ENCODE measurements at places on chromosomes 16 and 17. TPM values are rescaled to one million over a fixed set of nuclear protein-coding genes. Genes with fewer than 3 reads are reported as not detected.

DNA sequence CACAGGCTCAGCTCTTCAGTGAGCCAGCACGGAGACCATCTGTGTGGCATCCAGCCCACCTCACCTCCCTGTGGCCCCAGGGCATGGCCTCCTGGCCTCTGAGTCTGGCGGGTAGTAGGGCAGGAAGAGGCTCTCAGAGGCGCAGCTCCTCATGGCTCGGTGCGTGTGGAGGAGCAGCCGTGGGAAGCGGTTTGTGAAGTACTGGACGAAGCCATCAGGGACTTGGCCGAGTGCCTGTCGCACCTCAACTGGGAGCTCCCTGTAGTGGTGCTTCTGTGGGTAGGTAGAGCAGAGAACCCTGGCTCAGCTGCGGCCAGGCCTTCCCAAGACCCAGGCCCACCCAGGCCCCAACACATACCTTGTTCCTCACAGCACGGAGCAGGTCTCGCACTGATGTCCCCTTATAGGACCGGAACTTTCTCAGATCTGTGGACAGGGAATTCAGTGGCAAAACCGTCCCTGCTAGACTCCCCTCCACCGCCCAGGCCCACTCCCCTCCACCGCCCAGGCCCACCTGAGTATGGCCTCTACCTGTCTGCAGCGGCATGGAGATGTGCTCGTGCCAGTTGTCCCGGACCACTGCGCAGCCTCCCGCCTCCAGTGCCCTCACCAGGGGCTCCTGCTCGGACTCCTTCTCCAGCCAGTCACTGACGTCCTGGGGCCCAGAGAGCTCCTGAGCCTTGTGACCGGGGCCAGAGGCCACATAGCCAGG, 12.2 kb downstream of the PLK1 start:
- DNase-seq, result no peak

CD300LB gene
- total RNA-seq, result not detected

- DNase-seq, result peak; percentile 47
These were observed 18.5 kb upstream of the NTN1 start for GRCh38 chr17:9002606-9003354.

ABCA9 gene
- 0.09 TPM for total RNA-seq

SPIRE2 gene
- 7.7 TPM for total RNA-seq

- peak; percentile 66 for DNase-seq
These were observed 560 bp downstream of the RAI1 start for GRCh38 chr17:17681744-17682292.

EVPLL gene
- total RNA-seq, result not detected

DNA sequence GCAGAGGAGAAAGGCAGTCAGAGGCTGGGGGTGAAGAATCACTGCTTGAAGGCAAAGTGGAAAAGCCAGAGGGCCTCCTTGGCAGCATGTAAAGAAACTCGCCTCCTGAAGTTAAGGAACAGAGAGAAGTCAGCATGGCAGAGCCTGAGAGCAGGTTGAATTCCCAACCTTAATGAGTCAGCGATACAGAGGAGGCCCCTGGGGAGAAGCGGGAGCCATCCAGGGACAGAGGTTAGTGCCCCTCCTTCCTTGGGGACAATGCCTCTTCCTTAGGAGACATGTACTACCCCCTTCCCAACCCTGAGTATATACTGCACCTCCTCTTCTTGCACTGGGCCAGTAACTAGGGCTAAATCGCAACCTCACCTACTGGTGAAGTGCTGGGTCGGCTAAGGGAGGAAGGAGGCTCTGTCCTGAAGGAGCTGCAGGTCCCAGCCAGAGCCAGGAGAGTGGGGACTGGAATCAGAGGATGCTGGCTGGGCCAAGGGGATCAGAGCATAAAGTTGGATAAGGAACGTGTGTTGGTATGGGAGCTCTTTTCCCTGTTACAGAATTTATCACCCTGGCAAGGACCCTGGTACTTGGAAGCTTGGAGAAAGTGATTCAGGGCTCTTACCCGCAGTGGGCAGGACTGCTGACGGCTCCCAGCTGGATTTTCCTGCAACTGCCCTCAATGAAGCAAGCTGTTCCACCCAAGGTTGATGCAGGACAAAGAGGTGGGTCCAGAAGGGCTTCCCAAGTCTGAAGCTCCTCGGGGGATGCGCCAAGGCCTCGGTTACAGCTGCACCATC, 5.4 kb upstream of the AANAT start:
- no peak for DNase-seq

SF3B3 gene
- total RNA-seq, result 117 TPM

- peak; percentile 73 for DNase-seq
These were observed 49.8 kb downstream of the WDR45B start for GRCh38 chr17:82598256-82599119.

DNA sequence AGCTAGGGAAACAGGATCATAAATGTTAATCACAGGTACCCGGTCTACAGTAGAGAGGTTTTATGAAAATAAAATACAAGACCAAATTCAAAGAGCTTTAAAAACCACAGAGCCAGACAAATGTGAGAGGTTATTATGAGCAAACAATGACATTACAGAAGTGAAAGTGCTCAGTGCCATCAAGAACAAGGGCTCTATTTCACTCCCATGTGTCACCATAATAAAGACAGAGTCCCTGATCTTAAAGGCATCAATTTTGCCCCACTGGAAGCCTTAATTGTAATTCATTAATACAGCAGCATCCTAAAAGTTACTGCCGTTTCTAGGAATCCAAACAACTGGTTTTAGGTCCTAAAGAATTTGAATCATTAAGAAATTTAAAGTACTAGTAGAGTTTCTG, 43.7 kb upstream of the CDRT4 start:
- no peak for DNase-seq

CLEC3A gene
- not detected for total RNA-seq

SLC2A4 gene
- total RNA-seq, result 0.06 TPM

DNA sequence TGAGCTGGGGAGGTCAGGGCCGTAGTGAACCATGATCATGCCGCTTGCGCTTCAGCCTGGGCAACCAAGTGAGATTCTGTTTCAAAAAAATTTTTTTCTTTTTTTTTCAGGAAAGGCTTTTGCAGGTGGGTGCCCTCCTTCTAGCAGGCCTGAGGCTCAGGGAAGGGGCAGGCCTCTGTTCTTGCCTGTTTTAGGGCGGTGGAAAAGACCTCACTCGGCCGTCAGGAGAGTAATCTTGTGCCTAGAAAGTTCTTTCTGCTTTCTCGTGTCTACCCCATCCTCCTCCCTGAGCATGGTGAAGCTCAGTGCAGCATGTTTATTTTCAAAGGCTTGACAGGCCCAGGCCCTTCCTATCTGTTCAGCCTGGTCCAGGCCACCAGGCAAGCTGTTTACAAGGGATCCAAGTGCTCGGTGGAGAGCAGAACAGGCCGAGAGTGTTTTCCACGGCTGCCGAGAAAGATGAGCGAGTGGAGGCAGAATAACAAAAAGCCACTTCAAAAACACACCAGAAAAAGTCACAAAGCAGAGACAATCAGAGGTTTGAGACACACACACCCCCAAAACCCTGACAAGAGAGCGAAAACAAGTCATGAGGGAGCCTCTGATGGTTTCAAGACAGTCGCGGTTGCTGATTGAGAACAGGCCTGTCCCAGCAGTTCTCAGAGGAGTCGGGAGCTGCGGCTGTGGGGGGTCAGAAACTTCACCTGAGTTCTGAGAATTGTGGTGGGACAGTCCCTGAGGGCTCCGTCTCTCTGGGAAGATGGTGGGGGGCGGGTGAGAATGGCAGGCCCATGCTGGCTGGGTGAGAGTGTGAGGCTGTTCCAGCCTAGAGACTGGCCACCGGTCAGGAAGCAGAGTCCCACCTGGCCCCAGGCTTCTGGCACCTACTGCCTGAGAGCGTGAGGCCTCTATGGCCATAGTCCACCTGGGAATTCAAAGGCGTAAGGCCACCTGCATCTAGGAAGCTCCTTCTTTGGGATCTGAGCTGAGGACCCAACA, 37.5 kb upstream of the CCR7 start:
- DNase-seq, result no peak

KRTAP2-2 gene
- not detected for total RNA-seq

DNA sequence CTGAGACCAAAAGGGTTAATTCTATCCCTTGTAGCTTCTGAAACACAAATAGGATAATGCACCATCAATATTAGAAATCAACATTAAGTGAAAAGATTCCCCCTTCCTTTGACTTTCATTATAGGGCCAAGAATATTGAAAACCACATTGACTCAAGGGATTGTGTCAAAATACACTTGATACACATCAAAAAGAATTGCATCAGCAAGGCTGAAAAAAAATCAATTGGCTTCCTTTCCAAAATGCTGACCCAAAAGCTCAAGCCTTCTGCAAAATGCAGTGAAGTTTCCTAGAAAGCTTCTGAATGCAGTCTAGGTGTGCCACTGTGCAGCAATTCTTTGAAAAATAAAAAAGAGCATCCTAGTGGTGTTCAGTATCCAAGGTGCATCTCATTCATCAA, 674.4 kb downstream of the TOX3 start:
- no peak for DNase-seq

- no peak for DNase-seq
These were observed 18.7 kb downstream of the ARL2BP start for GRCh38 chr16:57263541-57264351.

PPP1R27 gene
- total RNA-seq, result not detected

TAT gene
- not detected for total RNA-seq

- no peak for DNase-seq
These were observed 5.4 kb downstream of the SLC12A3 start for GRCh38 chr16:56870276-56870888.

- DNase-seq, result no peak
These were observed 242.6 kb upstream of the GSE1 start for GRCh38 chr16:85370543-85370880.

DNA sequence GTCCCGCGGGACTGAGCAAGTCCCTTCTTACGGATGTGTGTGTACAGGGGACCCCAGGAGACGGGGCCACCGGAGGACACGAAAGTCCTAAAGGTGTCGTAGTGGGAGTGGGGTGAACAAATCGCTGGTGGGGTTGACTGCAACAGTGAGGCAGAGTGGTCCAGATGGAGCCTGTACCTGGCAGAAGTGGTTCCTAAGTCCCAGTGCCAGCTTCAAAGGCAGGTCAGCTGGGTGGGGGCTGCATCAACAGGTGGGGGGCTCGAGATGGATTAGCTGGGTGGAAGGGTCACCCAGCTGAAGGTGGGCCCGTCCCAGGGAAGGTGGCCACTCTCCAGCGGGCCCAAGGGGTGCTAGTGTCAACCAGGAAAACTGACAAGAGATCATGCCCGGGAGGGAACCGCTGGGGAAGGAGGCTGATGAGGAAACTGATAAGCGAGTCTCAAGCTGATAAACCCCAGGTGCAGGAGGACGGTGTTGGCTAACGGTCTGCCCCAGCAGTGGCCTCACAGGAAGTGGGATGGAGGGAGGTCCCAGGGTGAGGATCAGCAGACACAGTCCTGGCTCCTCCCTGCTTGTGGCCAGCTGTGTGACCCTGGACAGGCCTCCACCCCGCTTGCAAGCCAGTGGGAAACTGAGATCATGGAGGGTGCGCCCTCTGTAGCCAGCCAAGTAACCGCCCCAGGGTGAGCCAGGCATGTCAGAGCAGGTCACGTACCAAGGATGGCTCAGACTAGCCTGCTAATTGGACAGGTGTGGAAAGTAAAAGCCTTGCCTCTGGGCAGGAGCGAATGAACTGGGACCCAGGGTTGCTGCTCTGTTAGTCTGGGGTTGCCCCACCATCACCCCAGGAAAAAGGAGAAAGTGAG, 1.0 kb downstream of the ORAI3 start:
- DNase-seq, result no peak

NTN1 gene
- 7.1 TPM for total RNA-seq

TERB1 gene
- not detected for total RNA-seq

- DNase-seq, result peak; percentile 89
These were observed 1.4 kb upstream of the MATCAP1 start for GRCh38 chr16:67184995-67185650.

DNA sequence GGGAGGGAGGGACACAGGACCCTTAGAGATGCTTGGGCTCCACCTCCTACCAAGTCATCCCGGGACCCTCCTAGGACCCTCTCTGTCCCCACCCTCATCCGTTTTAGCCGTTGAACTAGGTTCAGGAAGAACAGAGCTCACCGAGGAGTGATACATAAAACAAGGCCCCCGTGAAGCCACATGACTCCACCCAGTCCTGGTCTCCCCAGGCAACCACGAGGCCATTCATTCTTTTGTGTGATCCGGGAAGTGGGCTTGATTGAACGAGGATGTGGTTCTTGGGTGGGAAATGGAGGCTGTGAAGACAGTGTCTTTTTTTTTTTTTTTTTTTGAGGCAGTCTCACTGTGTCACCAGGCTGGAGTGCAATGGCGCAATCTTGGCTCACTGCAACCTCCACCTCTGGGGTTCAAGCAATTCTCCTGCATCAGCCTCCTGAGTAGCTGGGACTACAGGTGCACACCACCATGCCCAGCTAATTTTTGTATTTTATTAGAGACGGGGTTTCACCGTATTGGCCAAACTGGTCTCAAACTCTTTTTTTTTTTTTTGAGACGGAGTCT, 14.8 kb downstream of the TRARG1 start:
- DNase-seq, result no peak

SGF29 gene
- 24.3 TPM for total RNA-seq

- no peak for DNase-seq
These were observed 13.9 kb upstream of the ABCA8 start for GRCh38 chr17:68969101-68969500.

All from Daoy (cell line).